ENCODE measurements at places on chromosomes 7 and 10.

GRCh38 chr7:40808378-40808942 is 673.7 kb downstream of the SUGCT start:
- no peak for DNase-seq

GRCh38 chr7:128781126-128781525 is 5.5 kb upstream of the OPN1SW start:
- DNase-seq: no peak

DNA sequence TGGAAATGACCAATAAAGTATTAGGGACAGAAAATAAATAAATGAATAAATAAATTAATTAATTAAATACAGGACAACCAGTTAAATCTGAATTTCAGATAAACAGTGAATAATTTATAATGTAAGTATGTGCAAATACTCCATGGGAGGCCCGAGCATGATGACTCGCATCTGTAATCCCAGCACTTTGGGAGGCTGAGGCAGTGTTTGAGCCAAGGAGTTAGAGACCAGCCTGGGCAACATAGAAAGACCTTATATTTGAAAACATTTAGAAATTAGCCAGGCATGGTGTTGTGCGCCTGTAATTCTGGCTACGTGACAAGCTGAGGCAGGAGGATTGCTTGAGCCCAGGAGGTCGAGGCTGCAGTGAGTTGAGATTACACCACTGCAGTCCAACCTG is 123.7 kb downstream of the CUL2 start:
- DNase-seq: no peak

GRCh38 chr10:28905371-28905770 is 228.1 kb downstream of the BAMBI start:
- DNase-seq: no peak

GRCh38 chr10:51343391-51343790 is 269.1 kb downstream of the PRKG1 start:
- DNase-seq: no peak

DNA sequence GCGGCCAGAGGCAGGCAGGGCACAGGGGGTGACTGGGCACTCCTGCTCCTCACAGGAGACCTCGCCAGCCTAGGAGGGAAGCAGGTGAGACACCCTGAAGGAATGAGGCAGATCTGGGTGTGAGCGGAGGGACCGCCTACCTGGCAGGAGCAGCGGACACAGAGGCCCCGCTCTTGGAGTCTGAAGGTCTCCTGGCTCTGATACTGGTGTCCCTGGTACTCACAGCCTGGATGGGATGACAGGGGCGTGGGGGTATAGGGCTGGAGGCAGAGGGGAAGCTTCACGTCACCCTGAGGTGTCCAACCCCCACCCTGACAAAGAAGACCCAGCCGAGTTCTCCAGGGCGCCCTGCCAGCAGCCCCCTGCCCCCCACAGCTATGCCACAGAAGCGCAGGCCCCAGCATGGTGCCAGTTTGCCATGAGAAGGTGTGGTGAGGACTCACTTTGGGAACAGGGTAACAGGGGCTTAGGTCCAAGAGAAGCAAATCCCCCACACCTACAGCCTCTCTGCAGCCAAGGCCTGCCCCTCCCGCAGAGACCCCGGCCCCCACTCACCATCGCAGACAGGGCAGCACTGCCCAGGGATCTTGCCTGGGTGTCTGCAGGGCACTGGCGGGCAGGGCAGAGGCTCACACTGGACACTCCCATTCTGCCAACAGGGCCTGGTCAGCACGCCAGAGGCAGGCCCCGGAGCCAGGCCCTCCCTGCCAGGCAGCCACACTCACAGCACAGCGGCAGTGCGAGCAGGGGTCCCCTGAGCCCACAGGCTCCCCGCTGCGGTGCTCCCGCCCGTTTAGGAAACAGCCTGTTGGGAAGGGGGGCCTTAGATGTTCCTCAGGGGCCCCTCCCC is 17.0 kb downstream of the KCP start:
- no peak for DNase-seq

GRCh38 chr7:112529521-112529920 is 48.7 kb downstream of the LSMEM1 start:
- DNase-seq: no peak

GRCh38 chr7:11228515-11228914 is 254.8 kb downstream of the PHF14 start:
- no peak for DNase-seq

GRCh38 chr10:118501171-118501570 is 94.3 kb downstream of the PRLHR start:
- DNase-seq: no peak

GRCh38 chr10:100653238-100653956 is 92.0 kb upstream of the PAX2 start:
- DNase-seq: no peak

GRCh38 chr7:6392712-6393666 is 54.8 kb downstream of the DAGLB start:
- no peak for DNase-seq

All from effector CD8-positive, alpha-beta T cell (primary cell).